ENCODE measurements at places on chromosomes 12 and 14.

- no peak overlapping the region for H3K4me3 ChIP-seq
- peaks cover 23% of the 10 kb centered on the region for H3K27me3 ChIP-seq
- H3K27ac ChIP-seq: no peak overlapping the region
Observed at GRCh38 chr14:51677266-51677665, 25.6 kb downstream of the FRMD6 start.

GRCh38 chr14:43132441-43132840 lies 1374.6 kb downstream of the FSCB start:
- no peak for ATAC-seq
- H3K27ac ChIP-seq: no peak overlapping the region
- no peaks in the 10 kb centered on the region for H3K4me1 ChIP-seq
- no peak overlapping the region for H3K4me3 ChIP-seq
- no peaks in the 10 kb centered on the region for H3K36me3 ChIP-seq
- no peaks in the 10 kb centered on the region for H3K27me3 ChIP-seq

DNA sequence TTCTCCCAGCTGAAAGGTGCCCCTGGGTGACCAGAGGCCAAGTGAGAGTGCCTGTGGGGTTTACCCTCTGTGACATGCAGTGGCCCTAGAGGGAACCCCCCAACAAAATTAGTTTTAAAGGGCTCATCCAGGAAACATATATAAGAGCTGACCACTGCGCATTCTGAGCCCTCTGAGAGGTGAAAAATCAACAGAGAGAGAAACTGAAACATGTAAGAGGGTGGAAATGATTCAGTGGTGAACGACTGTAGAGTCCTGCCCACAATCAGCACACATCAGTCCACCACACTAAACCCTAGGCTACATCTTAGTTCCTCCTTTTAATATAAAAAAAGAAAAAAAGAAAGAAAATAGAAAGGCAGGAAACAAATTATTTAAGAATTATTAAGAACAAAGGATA lies 21.0 kb upstream of the ACSM4 start:
- no peak for ATAC-seq
- H3K27ac ChIP-seq: no peak overlapping the region
- no peaks in the 10 kb centered on the region for H3K4me1 ChIP-seq
- no peak overlapping the region for H3K4me3 ChIP-seq

DNA sequence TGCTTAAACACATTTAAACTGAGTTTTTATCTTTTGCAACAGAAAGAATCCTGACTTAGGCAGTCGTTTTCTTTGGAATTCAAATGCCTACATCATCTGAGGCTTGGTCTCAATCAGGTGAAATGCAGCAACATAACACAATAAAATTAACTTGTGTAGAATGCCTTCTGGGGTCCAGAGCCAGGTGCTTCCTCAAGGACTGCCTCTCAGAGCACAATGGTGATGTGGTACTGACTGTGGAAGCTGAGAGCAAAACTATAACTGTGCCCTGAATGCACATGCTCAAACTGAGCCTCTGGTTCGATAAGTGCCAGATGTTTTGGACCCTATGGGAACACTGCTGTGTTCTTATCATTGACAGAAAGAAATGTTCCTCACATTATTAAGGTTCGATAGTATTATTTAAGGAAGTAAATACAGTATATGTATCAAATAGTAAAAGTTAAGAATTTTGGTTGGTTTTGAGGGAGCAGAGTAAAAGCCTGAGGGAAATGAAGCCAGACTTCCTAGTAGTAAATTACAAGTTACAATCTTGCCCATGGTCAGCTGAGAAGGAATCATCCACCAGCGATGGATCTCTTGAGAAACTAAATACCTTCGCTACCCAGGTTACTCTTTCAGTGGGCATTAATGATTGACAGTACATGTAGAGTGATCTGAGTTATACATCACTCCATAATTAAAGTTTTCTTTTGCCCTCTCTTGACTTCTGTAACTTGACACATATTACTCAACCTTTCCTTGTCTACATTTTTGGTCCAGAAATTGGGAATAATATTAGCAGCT lies 122.9 kb upstream of the ATP2B1 start:
- no peak overlapping the region for H3K27ac ChIP-seq
- no peak for ATAC-seq
- peaks cover 8% of the 10 kb centered on the region for H3K36me3 ChIP-seq
- H3K27me3 ChIP-seq: no peaks in the 10 kb centered on the region

DNA sequence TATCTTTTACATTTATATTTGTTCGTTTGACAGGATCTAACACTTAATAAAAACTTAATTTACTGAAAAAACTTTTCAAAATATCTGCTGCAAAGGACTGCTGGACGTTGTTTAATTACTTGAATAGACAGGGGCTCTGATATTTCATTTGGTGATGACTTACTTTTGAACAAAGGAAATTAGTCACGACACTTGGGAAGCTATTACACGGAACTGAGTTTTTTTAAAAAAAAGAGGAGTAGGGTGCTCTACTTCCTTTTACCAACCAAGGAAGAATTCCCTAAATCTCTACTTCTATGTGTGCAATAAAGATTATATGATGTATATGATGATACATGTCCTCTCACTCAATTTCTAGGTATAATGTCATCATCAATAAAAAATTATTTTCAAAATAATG lies 4.7 kb downstream of the FGD6 start:
- H3K4me1 ChIP-seq: peaks cover 14% of the 10 kb centered on the region
- H3K36me3 ChIP-seq: no peaks in the 10 kb centered on the region
- H3K27ac ChIP-seq: no peak overlapping the region

- peaks cover 4% of the 10 kb centered on the region for H3K36me3 ChIP-seq
- H3K4me3 ChIP-seq: peak overlapping the region; percentile 90
- H3K27ac ChIP-seq: peak overlapping the region; percentile 93
- no peak for ATAC-seq
- peaks cover 50% of the 10 kb centered on the region for H3K4me1 ChIP-seq
Observed at GRCh38 chr12:131927110-131928079, 1.7 kb upstream of the PUS1 start.

GRCh38 chr12:38163442-38163801 lies 153.2 kb upstream of the ALG10B start:
- peak; percentile 14 for ATAC-seq
- H3K4me3 ChIP-seq: no peak overlapping the region
- H3K27ac ChIP-seq: no peak overlapping the region
- H3K36me3 ChIP-seq: no peaks in the 10 kb centered on the region

GRCh38 chr14:87869619-87870583 lies 123.1 kb downstream of the GALC start:
- no peak overlapping the region for H3K4me3 ChIP-seq
- H3K4me1 ChIP-seq: no peaks in the 10 kb centered on the region
- H3K27me3 ChIP-seq: peaks cover 15% of the 10 kb centered on the region
- ATAC-seq: no peak
- no peak overlapping the region for H3K27ac ChIP-seq

GRCh38 chr14:105200074-105200473 lies 19.0 kb upstream of the NUDT14 start:
- H3K27me3 ChIP-seq: peaks cover 83% of the 10 kb centered on the region
- peaks cover 42% of the 10 kb centered on the region for H3K4me1 ChIP-seq
- no peak for ATAC-seq
- no peak overlapping the region for H3K27ac ChIP-seq
- no peaks in the 10 kb centered on the region for H3K36me3 ChIP-seq

GRCh38 chr12:75628511-75628910 lies 117.1 kb upstream of the KRR1 start:
- no peak overlapping the region for H3K27ac ChIP-seq
- peaks cover 5% of the 10 kb centered on the region for H3K4me1 ChIP-seq
- H3K36me3 ChIP-seq: no peaks in the 10 kb centered on the region
- no peak for ATAC-seq
- H3K4me3 ChIP-seq: no peak overlapping the region

DNA sequence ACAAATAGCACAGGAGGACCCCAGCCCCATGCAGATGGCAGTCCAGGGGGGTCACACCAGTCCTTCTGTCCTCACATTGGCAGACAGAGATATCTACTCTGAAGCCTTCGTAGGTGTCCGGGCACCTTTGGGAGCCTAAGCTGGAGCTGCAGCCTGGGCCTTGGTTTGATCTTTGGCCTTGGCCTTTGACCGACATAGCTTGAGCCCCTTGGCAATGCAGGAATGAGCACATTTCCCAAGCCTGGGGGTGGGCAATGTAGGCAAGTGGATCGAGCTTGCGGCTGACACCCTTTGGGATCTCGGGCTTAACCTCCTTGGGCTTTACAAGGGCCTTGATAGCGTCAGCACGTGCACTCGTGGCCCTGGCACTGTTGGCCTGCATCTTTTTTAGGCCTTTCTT lies 6.4 kb downstream of the COQ5 start:
- H3K27ac ChIP-seq: no peak overlapping the region
- no peaks in the 10 kb centered on the region for H3K27me3 ChIP-seq
- H3K4me3 ChIP-seq: no peak overlapping the region
- no peaks in the 10 kb centered on the region for H3K36me3 ChIP-seq
- no peaks in the 10 kb centered on the region for H3K4me1 ChIP-seq
- no peak for ATAC-seq

GRCh38 chr12:113663396-113663795 lies 191.7 kb upstream of the LHX5 start:
- H3K4me1 ChIP-seq: no peaks in the 10 kb centered on the region
- H3K4me3 ChIP-seq: no peak overlapping the region

GRCh38 chr14:71733210-71733883 lies 198.9 kb upstream of the RGS6 start:
- H3K27me3 ChIP-seq: no peaks in the 10 kb centered on the region
- H3K4me1 ChIP-seq: no peaks in the 10 kb centered on the region
- no peak overlapping the region for H3K27ac ChIP-seq
- no peak overlapping the region for H3K4me3 ChIP-seq
- H3K36me3 ChIP-seq: peaks cover 85% of the 10 kb centered on the region

DNA sequence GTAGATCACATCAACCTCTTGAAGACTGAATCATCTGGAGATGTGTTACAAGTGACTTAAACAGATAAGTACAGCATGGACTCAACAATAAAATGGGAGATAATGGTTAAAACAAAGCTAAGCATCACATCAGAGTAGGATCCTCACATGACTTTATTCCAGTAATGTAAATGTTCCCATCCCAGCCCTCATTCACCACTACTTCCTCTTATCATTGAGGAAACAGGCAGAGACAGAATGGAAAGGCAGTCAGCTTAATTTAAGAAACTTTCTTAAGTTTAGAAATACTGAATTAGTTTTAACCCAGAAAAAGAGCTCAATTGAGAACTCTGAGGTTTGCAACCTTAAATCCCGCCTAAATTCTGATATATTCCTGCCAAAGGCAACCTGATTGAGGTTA lies 1.2 kb upstream of the ALG10 start:
- peaks cover 6% of the 10 kb centered on the region for H3K4me1 ChIP-seq
- no peak overlapping the region for H3K4me3 ChIP-seq
- peak overlapping the region; percentile 80 for H3K27ac ChIP-seq
- peaks cover 7% of the 10 kb centered on the region for H3K36me3 ChIP-seq
- ATAC-seq: no peak

DNA sequence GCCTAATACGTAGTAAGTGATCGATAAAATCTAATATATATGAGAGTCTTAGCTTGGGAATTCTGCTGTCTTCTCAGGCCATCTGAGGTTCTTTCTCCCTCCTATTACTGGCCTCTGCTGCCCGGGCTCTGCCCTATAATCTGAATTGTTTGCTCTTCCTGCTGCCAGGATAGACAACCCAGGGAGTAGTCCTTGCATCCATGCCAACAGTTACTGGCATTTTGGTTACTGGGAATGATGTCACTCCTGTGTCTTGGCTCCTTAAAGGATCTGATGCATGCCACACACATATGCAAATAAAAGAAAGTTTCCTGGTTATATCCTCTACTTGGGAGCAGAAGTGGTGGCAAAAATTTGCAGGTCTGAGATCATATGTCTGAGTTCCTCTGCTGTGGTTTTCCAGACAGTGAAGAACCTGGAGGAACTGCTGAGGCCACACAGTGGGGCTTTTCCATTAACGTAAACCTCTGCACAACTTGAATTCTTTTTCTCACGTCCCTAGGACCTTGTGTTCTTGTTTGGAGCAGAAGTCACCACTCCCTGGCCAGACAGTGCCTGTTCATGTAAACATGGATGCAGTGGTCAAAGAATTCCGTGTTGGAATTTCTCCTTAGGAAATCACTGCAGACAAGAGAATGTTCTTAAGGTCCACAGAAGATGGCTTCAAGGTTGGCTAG lies 320.6 kb upstream of the TBX3 start:
- H3K27me3 ChIP-seq: peaks cover 9% of the 10 kb centered on the region
- peaks cover 5% of the 10 kb centered on the region for H3K4me1 ChIP-seq
- ATAC-seq: no peak
- H3K36me3 ChIP-seq: no peaks in the 10 kb centered on the region
- no peak overlapping the region for H3K27ac ChIP-seq
- no peak overlapping the region for H3K4me3 ChIP-seq

- peak overlapping the region; percentile 41 for H3K4me3 ChIP-seq
- peaks cover 62% of the 10 kb centered on the region for H3K36me3 ChIP-seq
- H3K27ac ChIP-seq: peak overlapping the region; percentile 88
- ATAC-seq: no peak
- peaks cover 56% of the 10 kb centered on the region for H3K4me1 ChIP-seq
Observed at GRCh38 chr12:47225356-47225755, 145.6 kb upstream of the AMIGO2 start.

GRCh38 chr12:54306925-54307741 lies 6.3 kb upstream of the NFE2 start:
- ATAC-seq: no peak
- no peak overlapping the region for H3K27ac ChIP-seq
- no peaks in the 10 kb centered on the region for H3K36me3 ChIP-seq
- H3K27me3 ChIP-seq: peaks cover 39% of the 10 kb centered on the region
- H3K4me3 ChIP-seq: no peak overlapping the region

DNA sequence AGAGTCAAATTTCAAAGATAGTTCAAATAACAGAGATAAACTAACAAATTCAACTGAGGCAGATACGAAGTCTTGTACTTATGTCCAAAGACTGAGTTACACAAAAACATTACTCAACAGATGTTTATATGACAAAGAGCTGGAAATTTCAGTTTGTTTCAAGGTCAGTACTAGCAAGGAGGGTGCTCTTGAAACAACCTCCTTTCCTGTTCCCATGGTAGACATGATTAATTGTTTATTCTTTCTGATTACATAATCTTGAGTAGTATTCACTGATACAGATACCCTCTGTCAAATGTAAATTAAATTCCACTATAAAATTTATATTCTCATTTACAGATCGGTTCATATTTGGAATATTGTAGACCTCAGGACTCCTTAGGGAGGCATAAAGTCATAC lies 23.4 kb downstream of the TSPAN8 start:
- no peaks in the 10 kb centered on the region for H3K36me3 ChIP-seq
- no peak for ATAC-seq
- H3K27me3 ChIP-seq: no peaks in the 10 kb centered on the region
- H3K4me1 ChIP-seq: no peaks in the 10 kb centered on the region
- H3K4me3 ChIP-seq: no peak overlapping the region

DNA sequence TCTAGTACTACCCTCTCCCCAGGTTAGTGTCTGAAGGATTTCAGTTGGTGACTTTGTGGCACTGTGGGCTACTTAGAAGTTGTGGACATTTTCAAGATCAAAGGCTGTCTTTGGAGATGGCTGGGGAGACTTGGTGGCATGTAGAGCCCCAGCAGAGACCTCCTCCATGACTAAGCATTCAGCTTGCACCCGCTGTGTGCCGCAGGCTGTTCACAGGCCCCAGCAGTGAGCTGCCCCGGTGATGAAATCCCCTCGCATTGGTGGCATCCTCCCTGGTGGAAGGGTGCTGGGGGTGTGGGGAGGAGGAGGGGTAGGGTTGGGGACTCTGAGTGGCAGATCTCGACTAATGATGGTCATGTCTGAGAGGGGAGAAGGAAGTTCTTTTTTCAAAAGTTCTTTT lies 173.9 kb downstream of the TSPAN9 start:
- H3K36me3 ChIP-seq: no peaks in the 10 kb centered on the region
- H3K27ac ChIP-seq: no peak overlapping the region
- no peak overlapping the region for H3K4me3 ChIP-seq
- no peak for ATAC-seq
- H3K27me3 ChIP-seq: peaks cover 32% of the 10 kb centered on the region
